ENCODE measurements at places on chromosomes 6 and 20.

DNA sequence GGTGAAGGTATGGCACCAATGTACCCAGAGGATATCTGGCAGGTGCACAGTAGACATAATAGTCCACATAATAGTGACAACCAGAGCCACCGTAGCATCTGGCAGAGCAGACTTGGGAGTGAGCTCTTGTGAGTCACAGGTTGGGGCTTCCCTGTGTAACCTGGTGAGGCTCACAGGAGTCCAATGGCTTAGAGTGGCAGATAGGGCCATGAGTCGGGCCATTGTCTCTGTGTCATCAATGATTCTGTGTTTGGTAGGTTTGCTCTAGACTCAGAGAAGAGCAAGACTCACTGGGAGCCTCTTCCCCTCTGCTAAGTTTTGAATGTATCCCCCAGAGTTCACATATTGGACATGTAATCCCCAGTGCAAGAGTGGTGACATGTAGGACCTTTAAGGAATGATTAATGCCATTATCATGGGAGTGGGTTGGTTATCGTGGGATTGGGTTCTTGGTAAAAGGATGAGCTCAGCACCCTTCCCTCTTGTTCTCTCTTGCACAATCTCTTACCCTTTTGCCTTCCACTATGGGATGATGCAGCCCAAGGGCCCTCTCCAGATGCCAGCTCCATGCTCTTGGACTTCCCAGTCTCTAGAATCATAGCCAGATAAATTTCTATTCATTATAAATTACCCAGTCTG is 22.6 kb upstream of the SIRPA start:
- peak; percentile 69 for DNase-seq

GRCh38 chr6:134814076-134814695 is 135.7 kb downstream of the ALDH8A1 start:
- no peak for DNase-seq

DNA sequence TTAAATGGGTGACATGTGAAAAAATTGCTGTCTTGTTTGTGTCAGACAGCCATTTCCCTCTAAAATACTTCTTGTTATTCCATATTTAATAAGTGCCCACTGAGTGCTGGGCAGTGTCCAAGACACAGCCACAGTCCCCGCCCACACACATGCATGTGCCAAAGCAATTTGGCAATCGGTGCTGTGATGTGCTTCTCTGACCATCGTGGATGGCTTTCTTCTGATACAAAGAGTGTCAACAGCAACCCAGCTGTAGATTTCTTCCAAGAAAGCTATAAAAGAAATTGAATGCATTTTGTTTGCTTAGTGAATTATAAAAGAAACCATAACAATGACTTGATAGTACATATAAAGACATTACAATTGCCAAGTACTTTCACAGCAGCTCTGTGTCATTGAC is 140.5 kb upstream of the ATXN1 start:
- DNase-seq, result peak; percentile 94

GRCh38 chr6:7047966-7048365 is 59.8 kb upstream of the RREB1 start:
- DNase-seq, result peak; percentile 81

GRCh38 chr20:6837730-6838129 is 70.2 kb downstream of the BMP2 start:
- no peak for DNase-seq

DNA sequence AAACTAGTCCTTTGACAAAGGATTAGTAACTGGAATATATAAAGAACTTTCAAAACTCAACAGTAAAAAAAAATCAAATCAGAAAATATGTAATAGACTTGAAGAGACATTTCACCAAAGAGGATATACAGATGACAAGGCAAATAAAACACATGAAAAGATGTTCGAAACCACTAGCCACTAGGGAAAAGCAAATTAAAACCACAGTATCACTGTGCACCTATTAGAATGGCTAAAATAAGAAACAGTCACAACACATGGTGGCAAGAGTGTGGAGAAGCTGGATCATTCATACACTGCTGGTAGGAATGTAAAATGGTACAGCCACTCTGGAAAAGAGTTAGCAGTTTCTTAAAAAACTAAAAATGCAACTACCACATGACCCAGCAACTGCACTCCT is 14.9 kb downstream of the ZBTB2 start:
- no peak for DNase-seq

- DNase-seq, result no peak
These were observed 3.6 kb downstream of the ARFRP1 start for GRCh38 chr20:63703976-63704748.

DNA sequence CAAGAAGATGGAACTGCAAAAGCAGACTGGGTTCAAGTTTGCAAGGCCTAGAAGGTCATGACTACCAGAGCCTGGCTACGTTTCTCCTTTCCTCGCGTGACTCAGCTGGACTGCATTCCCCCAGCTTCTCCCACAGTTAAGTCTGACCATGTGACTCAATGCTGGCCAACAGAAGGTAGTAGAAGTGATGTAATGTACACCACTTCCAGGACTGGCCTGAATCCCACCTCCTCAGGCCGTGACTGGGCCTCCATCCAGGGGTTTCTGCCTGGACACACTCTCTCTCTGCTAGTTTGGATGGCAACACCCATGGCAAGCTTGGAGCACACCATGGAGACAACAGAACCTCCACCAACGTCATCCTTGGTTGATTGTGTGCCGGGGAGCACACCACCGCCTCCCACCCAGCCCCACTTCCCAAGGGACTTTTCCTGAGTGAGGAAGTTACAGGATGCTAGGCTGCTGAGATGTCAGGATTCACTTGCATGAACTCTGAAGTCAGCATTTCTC is 112.0 kb upstream of the CDYL start:
- peak; percentile 49 for DNase-seq

- DNase-seq, result no peak
These were observed 225 bp downstream of the MAP3K5 start for GRCh38 chr6:136792095-136792409.

GRCh38 chr6:26056583-26057350 is 30.5 kb upstream of the HFE start:
- DNase-seq, result peak; percentile 45

- no peak for DNase-seq
These were observed 54.7 kb upstream of the LYRM2 start for GRCh38 chr6:89693207-89693606.

GRCh38 chr6:35064757-35065440 is 76.2 kb downstream of the TCP11 start:
- DNase-seq, result no peak

DNA sequence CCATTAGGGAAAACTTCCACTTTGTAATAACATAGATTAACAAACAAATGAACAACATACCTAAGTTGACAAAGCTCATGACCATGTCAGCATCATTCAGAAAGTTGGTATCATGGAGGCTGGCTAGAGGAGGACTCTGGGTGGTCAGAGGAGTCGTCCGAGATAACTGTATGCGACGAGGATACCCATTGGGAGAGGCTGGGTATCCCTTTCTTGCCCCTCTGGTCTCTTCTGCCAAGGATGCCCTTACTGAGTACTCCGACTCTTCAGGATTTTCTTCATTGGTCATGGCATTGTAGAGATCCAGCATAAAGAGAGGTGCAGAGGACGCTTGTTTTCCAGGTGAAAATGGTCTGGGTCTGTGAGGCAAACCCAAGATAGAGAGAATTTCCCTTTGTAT is 1.1 kb downstream of the BMP5 start:
- DNase-seq, result no peak

- DNase-seq, result no peak
These were observed 504.5 kb downstream of the HDGFL1 start for GRCh38 chr6:23073821-23074220.

GRCh38 chr20:52346797-52347196 is 155.2 kb upstream of the ZFP64 start:
- no peak for DNase-seq

GRCh38 chr6:2403546-2403945 is 158.1 kb upstream of the GMDS start:
- DNase-seq, result no peak
